Melanocyte of skin (primary cell): ENCODE measurements at places on chromosomes 2 and 18. TPM values are rescaled to one million over a fixed set of nuclear protein-coding genes. Genes with fewer than 3 reads are reported as not detected.

Gene FAM110C
- total RNA-seq, result not detected in 2 replicates

Gene TPO
- total RNA-seq, result not detected in 2 replicates

Gene KIAA2012
- not detected in 2 replicates for total RNA-seq

Gene CTAGE1
- total RNA-seq, result not detected in 2 replicates

Gene MYOM1
- 0.34 and 0.36 TPM in 2 replicates for total RNA-seq

Gene RAX
- not detected in 2 replicates for total RNA-seq

Gene ZSWIM2
- total RNA-seq, result not detected in 2 replicates

Gene ELAC1
- total RNA-seq, result 5.2 and 9.8 TPM in 2 replicates

Gene ASPRV1
- 0.34 and 0.36 TPM in 2 replicates for total RNA-seq

Gene CRYGD
- 0.33 TPM in 1 of 2 replicates, not detected in the other for total RNA-seq

Gene ST8SIA3
- total RNA-seq, result not detected in 2 replicates

Gene AMER3
- not detected in 2 replicates for total RNA-seq

Gene CAPN14
- 0.34 and 0.73 TPM in 2 replicates for total RNA-seq

Gene LRRC30
- total RNA-seq, result not detected in 2 replicates

Gene VWC2L
- not detected in 2 replicates for total RNA-seq

Gene APCDD1
- 0.34 and 3.6 TPM in 2 replicates for total RNA-seq

Gene NCKAP5
- 2.1 and 14.9 TPM in 2 replicates for total RNA-seq

Gene CPS1
- 32.0 and 64.3 TPM in 2 replicates for total RNA-seq

Gene NAT8
- not detected in 2 replicates for total RNA-seq

Gene PDE1A
- under 0.01 TPM in 1 of 2 replicates, not detected in the other for total RNA-seq

Gene ALLC
- total RNA-seq, result not detected in 2 replicates

Gene IKZF2
- 2.9 and 3.7 TPM in 2 replicates for total RNA-seq

Gene WNT6
- 0.34 and 0.36 TPM in 2 replicates for total RNA-seq

Gene ODC1
- 40.3 and 45.0 TPM in 2 replicates for total RNA-seq

Gene TCF7L1
- total RNA-seq, result 2.8 and 5.1 TPM in 2 replicates

Gene TMEM169
- total RNA-seq, result 16.9 and 20.4 TPM in 2 replicates

Gene SMIM21
- not detected in 2 replicates for total RNA-seq

Gene HJURP
- total RNA-seq, result 32.7 and 40.6 TPM in 2 replicates

Gene DSG4
- total RNA-seq, result not detected in 2 replicates

Gene HRH4
- total RNA-seq, result 0.36 TPM in 1 of 2 replicates, not detected in the other

Gene NPAS2
- total RNA-seq, result 10.0 and 14.9 TPM in 2 replicates

Gene VWA3B
- not detected in 2 replicates for total RNA-seq

Gene CNTNAP5
- total RNA-seq, result not detected in 2 replicates

Gene CDH19
- 15.8 and 44.3 TPM in 2 replicates for total RNA-seq

Gene PDIA6
- total RNA-seq, result 155 and 270 TPM in 2 replicates

Gene OSR1
- total RNA-seq, result 0.46 TPM in 1 of 2 replicates, not detected in the other

Gene ANKRD62
- under 0.01 TPM in 1 of 2 replicates, not detected in the other for total RNA-seq

Gene MAL
- total RNA-seq, result 25.8 and 98.5 TPM in 2 replicates

Gene UGT1A10
- total RNA-seq, result not detected in 2 replicates

Gene RAPGEF4
- not detected in 2 replicates for total RNA-seq

Gene SH3BP4
- total RNA-seq, result 19.7 and 26.0 TPM in 2 replicates

Gene CRYBA2
- total RNA-seq, result 0.34 and 0.36 TPM in 2 replicates

Gene ELOA2
- total RNA-seq, result not detected in 2 replicates

Gene CYRIA
- total RNA-seq, result under 0.01 and 0.36 TPM in 2 replicates

Gene UGT1A3
- total RNA-seq, result not detected in 2 replicates

Gene C2orf78
- total RNA-seq, result not detected in 2 replicates

Gene SP140L
- 12.4 and 12.7 TPM in 2 replicates for total RNA-seq

Gene ENOSF1
- 64.6 and 67.1 TPM in 2 replicates for total RNA-seq
